Amniotic epithelial cell (primary cell): ENCODE measurements at places on chromosomes 12 and 14.

DNA sequence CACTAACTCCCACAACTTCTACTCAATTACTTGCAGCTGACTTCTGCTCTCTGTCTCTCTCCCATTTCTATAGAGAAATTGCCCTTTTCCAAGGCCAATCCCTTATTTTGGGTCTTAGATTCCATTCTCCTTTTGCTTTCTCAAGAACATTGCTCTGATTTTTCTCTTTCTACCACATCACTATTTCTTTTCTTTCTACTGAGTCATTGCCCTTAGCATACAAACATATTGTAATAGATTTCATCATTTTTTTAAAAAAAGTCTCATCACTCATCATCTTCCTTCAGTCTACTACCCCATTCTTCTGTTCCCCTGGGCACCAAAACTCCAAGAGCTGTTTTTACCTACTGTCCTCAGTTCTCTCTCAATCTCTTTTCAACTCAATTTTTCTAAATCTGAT lies 4.4 kb upstream of the KCNA1 start:
- no peak for DNase-seq

GRCh38 chr12:98799146-98799810 lies 154.2 kb downstream of the APAF1 start:
- no peak for DNase-seq

- no peak for DNase-seq
Measured at GRCh38 chr14:101064718-101065117, 161.2 kb upstream of the RTL1 start.

GRCh38 chr14:65200454-65200853 lies 98.1 kb upstream of the MAX start:
- DNase-seq, result no peak

DNA sequence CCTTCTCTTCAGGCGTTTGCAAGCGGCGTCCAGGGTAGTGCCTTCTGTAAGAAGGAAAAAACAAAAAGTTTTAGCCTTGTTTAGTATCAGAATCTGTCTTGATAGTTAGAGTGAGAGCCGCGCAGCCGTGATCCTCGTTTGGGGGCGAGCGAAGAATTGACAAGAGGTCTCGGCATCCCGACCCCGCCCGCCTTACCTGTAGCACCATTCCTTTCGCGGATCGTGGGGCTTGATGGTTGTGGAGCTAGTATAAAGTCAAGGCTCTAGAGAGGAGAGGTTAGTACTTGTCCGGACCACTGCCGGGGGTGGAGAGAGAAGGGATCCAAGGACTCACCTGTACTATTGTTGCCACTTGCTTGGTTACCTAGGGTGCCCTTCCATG lies 494 bp downstream of the TMTC3 start:
- DNase-seq, result no peak

- DNase-seq, result no peak
Measured at GRCh38 chr12:116651089-116651488, 86.8 kb downstream of the SPRING1 start.

DNA sequence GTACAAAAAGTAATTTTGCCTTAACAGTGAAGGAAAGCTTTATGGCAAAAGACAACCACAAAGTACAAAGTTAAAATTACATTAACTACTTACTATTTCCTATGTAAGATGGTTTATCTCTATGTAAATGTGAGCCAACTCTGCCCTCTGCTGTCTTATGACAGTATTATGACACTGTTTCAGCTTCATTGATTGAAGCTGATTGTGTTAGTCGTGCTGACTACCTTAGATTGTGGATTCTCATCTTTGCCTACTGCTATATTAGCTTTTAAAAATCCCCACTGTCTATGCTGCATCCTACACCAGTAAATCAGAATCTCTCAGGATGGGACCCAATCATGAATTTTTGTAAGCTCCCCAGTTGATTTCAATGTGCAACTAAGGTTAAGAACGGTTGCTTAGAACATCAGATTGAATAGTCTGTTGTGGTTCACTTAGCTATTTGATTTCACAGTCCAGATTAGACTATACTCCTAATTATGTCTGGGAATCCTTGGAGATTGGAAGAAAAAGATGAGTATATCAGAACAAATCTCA lies 12.2 kb upstream of the SPTB start:
- peak; percentile 70 for DNase-seq

GRCh38 chr12:51531284-51531977 lies 59.6 kb upstream of the SCN8A start:
- no peak for DNase-seq

DNA sequence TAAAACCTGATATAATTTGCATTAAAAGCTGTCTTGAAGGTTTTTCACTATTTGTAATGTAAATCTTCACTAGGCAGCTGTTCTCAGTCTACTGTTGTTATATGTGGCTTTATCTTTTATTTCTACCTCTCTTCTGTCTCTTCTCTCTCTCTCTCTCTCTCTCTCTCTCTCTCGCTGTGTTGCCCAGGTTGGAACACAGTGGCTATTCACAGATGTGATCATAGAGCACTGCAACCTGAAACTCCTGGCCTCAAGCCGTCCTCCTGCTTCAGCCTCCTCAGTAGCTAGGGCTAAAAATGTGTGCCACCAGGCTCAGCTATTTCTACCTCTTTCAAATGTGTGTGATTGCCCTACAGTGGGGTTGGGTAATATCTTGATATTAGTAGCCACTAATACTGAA lies 21.1 kb downstream of the FUT8 start:
- DNase-seq, result no peak
